ENCODE measurements at places on chromosomes 7 and 10. TPM values are rescaled to one million over a fixed set of nuclear protein-coding genes. Genes with fewer than 3 reads are reported as not detected.

DNA sequence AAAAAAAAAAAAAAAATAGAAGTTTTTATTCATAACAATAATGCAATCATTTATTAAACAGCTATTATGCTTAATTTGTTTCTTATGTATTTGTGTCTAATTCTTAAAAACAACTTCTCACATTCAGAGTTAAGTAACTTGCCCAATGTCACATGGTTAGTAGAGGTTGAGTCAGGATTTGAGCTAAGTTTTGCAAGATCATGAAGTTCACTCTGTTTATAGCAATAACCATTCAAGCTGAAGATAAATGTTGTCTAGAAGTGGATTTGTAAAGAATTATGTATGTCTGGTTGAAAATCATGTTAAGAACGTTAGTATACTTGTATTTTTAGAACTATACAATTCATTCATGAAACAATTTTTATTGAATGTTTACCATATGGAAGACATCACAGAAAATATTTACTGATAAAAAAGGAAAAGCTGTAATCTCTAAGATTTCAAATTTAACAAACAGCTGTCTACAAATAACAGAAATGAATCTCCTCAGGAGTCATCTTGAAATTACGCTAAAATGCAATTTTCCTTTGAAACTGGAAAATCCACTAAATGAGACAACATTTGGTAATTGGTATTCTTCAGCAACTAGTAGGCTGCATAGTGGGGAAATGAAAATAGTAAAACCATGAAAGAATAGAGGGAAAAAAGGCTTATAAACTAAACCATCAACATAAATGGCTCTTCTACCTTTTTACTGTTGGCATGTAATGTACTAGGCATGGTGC is 70.5 kb upstream of the AHR start:
- DNase-seq, result no peak

- DNase-seq, result peak; percentile 43
Observed at GRCh38 chr7:38451840-38452239, 178.4 kb upstream of the TARP start.

DNA sequence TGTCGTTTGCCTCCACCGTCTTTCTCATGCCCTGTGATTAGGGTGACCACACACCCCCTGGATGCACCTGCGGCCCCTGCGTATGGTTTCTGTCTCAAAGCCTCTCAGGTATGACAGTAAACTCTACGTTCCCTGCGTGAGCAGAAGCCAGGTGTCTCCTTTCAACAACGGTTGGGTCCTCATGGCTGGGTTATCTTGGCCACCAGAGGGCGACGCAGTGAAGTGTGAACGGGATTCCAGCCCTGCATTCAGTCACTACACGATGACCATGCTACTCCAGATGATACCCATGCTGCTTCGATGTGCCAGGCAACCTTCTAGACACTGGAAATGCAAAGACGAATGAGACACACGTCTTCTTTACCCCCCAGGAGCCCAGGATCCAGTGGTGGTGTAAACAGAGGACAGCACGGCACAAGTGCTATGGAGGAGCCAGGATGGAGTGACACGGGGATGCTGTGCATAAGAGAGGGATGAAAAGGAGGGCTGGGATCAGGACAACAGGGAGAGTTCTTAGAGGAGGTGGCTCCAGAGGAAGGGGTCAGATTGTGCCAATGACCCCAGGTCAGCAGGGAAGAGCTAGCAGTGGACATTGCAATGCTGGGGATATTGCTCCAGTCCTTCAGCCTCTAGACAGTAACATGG is 228.1 kb upstream of the PFKP start:
- no peak for DNase-seq

DNA sequence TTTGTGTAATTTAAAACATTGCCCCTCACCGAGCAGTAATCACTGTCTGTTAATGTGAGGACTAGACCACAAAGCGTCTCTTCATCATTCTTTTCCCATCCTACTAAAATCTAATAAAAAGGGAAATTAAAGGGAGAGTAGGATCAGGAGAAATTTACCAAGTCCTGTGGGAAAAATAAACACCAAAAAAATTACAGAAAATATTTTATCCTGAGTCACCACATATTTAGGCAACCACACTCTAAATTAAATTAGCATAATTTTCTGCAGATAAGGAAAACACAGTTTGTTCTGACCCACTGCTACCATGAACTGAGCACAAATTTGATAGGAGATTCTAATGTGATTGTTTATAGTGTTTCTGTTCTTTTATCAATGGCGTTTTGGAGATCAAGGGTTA is 49.3 kb downstream of the CCDC6 start:
- no peak for DNase-seq

- no peak for DNase-seq
Observed at GRCh38 chr7:142811154-142811737, 40.5 kb downstream of the PRSS2 start.

DNA sequence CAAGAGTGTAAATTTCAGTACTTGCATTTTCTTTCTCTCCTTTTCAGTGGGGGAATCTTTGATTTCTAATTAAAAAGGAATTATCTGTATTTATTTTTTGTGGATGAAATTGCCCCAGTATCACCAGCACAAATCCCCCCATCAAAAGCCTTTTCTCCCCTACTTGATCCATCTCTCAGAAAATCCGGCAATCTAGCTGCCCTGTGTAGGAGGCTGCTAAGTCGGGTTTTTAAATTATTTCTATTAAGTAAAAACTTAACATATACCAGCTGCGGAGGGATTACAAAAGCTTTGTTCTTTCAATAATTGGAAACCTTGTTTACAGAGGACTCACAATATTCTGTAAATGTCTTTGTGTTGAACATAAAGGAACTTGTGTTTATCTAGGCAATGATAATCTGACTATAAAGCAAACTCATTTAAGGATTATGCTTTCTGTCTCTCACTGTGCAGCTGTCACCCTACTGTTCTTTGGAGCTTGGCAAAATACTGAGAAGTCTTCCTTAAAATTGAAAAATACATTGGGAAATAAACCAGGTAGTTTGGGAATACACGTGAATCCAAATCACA is 177.4 kb upstream of the PRR15 start:
- no peak for DNase-seq

DNA sequence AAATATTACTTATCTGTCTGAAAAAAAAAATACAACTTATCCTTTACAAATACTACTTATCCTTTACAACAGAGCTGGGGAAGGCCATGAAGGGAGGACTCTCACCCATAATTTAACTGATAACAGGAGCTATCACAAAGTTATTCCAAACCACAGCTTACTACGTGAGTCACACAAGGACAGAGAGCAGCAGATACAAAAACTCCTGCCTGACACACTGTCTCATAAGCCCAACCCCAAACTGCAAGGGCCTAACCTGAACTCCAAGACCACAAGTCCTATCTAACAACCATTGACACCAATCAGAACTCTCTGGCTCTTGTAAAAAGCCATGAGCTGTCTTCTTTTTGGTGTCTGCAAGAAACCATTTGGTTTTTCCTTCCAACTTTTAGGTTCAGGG is 28.5 kb upstream of the CXCL12 start:
- no peak for DNase-seq

GRCh38 chr10:101778151-101778780 is 2.4 kb upstream of the FGF8 start:
- DNase-seq, result peak; percentile 47

GRCh38 chr10:10490581-10490980 is 527.1 kb upstream of the CELF2 start:
- DNase-seq, result no peak

GRCh38 chr7:90681336-90682022 is 85.4 kb downstream of the CDK14 start:
- no peak for DNase-seq

DNA sequence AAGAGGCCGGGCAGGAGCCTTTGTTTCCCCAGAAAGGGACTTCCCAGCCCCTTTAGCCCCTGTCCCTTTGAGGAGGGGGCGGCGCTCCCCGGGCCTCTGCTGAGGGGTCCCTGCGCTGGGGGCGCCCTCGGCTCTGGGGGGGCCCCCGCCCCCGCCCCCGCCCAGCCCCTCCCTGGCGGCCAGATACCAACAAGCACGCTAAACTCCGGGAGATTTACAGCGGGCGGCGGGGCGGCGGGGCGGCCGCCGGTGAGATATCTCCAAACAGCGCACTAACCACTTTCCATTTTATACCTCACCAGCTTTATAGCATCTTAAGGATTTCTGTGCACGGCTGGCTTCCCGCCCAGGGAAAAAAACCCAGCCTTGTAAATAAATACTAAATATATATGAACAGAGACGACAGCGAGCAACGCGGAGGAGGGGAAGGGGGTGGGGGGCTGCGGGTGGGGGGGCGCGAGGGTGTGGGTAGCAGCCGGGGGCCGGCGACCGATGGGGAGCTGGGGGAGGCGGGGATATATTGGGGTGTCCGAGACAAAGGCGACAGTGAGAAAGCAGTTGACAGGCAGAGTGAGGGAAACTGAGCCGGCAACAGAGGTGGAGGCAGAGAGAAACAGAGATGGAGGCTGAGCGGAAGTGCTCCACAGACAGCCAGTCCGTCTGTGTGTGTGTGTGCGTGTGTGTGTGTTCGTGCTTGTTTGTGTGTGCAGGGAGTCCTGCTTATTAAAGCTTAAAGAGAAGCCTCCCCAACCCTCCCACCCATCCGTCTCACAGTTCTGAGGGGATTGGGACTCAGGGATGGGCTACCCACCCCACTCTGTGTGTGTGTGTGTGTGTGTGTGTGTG is 85.8 kb downstream of the HIF1AN start:
- peak; percentile 89 for DNase-seq

- no peak for DNase-seq
Observed at GRCh38 chr10:132668048-132668394, 117.9 kb downstream of the NKX6-2 start.

The FOXP2 gene
- 0.69 TPM for polyA plus RNA-seq

The GTF2IRD1 gene
- 28.2 TPM for polyA plus RNA-seq

The KCNIP2 gene
- 0.67 TPM for polyA plus RNA-seq

The SFMBT2 gene
- polyA plus RNA-seq, result 1.2 TPM

All from kidney (tissue), 22 donors.